ENCODE measurements at places on chromosomes 5 and 9.

- DNase-seq, result no peak
These were observed 3.4 kb downstream of the SNX18 start for GRCh38 chr5:54520940-54521339.

GRCh38 chr5:65252977-65253376 is 228.7 kb downstream of the ADAMTS6 start:
- no peak for DNase-seq

- no peak for DNase-seq
These were observed 198.8 kb downstream of the SMARCA2 start for GRCh38 chr9:2213830-2214468.

DNA sequence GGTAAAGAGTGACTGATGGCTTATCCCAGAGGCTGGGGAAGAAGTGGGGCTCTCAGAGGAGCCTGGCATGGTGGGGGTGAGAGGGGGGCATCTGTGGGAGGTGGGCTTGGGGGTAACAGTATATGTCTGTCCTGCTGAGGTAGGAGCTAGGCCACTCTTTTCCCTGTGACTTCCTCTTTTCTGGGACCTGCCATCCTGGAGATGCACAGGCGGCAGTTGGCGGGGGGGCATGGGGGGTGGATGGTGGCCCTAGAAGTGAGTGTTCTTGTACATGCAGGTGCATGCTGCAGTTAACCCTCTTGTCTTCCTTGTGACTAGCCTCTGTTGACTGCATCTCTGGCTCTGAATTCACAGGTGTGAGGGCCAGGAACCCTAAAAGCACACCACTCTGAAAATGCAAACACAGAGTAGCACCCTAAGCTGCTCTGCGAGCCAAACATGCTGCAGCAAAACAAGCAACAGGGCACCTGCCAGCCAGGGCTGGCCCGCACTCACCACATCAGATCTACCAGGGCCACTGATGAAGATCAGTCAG is 123.8 kb upstream of the SHB start:
- DNase-seq, result no peak

DNA sequence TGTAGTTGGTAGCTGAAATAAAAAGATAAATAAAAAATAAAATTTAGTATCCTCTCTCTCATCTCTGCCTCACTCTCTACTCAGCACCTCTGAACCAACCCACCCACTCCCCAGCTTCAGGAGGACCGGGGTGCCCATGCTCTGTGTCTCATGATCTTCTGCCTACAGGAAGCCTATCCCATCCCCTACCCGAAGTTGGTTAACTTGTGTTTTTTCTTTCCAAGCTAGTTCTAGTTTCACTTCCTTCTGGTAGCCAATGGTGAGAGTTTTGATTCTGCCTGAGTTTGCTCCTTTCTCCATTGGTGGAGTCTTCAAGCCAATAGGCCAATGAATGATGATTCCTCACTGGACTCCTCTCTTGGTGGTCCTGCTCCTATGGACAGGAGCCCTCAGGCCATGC is 32.1 kb downstream of the SNX24 start:
- DNase-seq, result no peak

DNA sequence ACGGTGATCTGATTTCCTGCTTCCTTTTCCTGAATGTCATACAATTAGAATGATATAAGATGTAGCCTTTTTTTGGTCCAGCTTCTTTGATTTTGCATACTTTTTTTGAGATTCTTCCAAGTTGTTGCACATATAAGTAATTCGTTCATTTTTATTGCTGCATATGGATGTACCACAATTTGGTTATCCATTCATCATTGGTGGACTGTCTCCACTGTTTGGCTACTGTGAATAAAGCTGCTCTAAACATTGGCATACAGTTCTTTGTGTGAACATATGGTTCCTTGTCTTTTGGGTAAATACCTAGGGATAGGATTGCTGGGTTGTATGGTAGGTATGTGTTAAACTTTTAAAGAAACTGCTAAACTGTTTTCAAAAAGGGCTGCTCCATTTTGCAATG is 52.6 kb downstream of the OR1J1 start:
- DNase-seq, result no peak

- DNase-seq, result no peak
These were observed 7.9 kb downstream of the PRUNE2 start for GRCh38 chr9:76897804-76898525.

Data from activated naive CD4-positive, alpha-beta T cell treated with anti-CD3 and anti-CD28 coated beads, Interleukin-2, amount 50 U/mL, for 16 hours (primary cell).